ENCODE measurements at places on chromosomes 3 and 15.

GRCh38 chr3:141699897-141700296 lies 38.2 kb upstream of the RNF7 start:
- no peak for DNase-seq

GRCh38 chr3:116743062-116743461 lies 33.5 kb downstream of the TUSC7 start:
- DNase-seq: no peak

DNA sequence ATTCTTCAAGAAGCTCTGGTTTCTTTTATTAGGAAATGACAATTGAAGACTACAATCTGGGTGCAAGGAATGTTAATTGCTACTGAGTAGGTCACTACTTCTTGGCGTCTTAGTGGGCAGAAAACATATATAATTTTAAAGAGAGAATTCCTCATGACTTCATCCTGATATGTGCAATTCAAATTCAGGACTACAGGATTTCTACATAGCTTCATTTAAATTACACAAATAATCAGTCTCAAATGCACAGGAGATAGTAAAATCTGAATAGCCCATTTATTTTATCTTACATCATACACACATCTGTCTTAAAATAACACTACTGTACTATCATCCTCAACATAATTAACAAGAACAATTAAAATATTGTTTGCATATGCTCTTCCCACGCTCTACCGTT lies 52.5 kb upstream of the GPR149 start:
- DNase-seq: no peak

GRCh38 chr15:71050461-71050860 lies 64.8 kb upstream of the THSD4 start:
- no peak for DNase-seq

DNA sequence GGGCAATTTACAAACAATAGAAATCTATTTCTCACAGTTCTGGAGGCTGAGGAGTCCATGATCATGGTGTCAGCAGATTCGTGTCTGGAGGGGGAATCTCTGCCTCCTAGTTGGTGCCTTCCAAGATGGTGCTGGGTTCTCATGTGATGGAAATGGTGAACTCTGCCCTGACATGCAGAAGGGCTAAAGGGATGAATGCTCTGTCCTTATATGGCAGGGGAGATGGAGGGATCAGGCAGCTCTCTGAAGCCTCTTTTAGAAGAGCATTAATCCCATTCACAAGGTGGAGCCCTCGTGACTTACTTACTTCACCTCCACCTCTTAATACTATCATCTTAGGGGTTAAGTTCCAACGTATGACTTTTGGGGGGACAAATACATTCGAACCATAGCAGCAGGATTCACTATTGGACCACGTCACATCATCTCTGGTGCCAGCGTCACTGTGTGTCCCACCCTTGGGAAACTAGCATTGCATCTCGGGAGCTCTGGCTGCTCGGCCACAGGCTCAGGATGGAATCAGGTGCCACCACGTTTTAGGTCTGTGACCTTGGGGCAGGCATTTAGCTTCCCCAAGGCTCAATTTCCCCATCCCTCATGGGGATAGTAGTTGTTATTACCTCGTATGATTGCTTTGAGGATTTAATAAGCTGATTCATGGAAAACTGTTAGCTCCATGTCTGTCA lies 53.0 kb downstream of the SV2B start:
- DNase-seq: no peak

DNA sequence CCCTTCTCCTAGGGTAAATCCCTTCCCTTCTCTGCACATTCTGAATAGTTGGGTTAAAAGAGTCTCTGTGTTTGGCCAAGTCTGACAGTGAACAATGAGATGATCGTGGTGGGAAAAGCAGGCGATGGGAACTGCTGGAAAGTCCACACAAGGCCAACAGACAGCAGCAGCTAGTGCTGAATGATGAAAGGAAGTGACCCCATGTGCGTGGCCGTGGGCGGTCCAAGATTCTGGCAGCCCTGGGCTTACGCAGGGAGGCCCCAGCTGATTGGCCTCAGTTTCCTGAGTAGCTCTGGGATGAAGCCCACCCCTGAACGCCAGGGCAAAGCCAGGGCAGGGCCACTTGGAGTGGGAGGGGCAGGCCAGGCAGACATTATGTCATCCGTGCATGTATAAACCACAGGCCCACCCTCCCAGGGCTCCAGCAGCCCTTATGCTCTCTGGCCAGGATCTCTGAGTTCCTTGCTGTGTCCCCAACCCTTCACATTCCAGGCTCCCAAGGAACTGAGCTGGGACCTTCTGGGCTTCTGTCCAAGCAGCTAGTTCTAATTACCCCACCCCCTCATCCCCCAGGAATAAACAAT lies 57.8 kb downstream of the CDC25A start:
- DNase-seq: no peak

DNA sequence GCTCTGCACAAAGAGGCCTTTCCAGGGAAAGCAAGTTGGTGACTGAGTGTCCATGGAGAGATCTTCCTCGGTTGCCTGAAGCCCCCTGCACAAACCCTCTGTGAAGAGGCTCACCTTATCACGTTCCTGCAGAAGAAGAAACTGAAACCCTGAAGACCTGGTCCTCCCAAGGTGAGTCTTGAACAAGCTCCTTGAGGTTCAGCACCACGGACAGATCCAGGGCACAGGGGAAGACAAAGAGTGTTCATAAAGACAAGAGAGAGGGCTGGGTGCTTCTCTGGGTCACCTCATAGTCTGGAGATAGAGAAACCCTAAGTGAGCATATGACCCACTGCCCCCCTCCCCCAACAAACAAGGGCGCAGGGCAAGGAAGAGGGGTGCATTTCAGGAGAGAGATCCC lies 21.7 kb upstream of the TBC1D21 start:
- peak; percentile 63 for DNase-seq

DNA sequence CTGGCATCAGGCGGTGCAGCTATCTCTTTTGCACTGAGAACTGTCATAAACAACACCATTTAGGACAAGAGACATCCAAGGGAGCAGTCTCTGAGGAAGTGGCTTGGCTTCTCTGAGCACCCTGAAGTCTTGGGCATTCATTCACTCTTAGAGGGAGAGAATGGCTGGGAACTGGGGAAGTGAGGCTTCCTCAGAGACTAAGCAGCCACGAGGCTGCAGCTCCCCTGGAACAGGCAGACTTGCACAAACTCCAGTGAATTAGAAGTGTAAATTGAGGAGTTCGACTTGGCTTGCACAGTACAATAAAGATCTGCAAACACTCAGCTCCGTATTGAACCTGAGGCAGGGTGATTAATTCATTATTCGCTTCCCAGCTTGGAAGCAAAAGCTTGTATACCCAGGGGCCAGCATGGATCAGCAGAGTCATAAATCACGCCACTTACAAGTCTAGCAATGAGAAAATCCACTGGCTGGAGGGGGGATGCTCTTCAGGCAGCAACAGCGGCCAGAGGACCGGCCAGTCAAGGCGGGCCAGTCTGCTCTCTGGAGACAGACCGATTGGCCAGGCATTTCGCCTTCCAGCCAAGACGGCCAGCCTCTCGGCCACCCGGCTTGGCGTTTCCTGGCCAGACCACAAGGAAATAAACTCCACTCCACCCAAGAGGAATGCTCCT lies 118.8 kb upstream of the ADPGK start:
- no peak for DNase-seq

DNA sequence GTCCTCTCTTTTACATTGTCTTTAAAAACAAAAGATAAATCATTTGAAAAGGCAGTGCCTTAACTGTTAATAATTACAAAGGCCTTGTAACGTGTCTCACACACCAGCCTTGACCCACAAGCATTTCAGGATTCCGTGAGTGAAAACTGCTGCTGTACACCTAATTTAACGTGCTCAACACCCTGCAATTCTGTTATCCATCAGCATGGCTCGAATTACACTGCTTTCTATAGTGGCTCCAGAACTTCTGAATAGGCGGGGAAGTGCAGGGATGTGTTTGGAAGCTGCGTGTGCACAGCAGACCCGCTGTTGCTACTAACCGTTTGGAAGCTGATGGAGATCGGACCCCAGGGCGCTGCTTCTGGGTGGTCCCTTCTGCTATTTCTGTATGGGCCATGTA lies 9.9 kb upstream of the ETFA start:
- no peak for DNase-seq

DNA sequence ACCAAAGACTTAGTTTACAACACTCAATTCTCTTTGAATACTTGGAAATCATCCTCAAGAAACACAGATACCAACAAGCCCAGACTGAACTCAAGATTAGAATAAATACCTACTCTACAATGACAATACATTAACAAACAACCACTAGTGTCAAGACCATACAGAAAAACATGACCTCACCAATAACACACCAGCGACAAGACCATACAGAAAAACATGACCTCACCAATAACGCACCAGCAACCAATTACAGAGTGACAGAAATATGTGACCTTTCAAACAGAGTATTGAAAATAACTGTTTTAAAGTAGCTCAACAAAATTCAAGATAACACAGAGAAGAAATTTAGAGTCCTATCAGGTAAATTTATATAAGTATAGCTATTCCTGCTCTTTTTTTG lies 876.0 kb downstream of the EPHA3 start:
- DNase-seq: no peak

DNA sequence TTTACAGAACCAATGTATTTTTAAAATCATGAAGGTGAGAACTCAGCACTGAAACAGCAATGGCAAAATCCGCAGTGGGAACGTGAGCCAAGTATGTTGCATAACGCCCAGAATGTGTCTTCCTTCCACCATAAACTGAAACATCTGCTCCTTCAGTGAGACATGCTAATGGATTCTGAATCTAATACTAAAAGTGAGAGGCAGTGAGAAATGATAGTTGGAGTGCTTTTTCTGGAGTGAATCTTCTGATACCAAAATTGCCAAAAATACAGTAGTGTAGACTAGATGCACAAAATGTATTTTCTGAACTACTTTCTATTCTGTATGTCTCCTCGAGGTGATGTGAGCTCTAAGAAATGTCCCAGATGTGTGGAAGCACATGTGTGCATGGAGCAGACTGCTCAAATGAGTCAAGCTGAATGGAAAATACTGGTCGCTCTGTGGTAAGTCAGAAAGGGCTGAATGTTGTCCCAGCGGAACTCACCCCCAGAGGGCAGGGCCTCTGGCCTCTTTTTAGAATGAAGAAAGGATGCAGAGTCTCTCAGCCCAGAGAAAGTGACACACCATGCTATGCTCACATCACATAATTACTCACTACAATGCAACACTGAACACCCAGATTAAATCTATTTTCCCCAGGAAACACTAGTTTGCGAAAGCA lies 73.0 kb downstream of the ATP10A start:
- no peak for DNase-seq

GRCh38 chr15:72113347-72114031 lies 4.5 kb downstream of the MYO9A start:
- DNase-seq: no peak

DNA sequence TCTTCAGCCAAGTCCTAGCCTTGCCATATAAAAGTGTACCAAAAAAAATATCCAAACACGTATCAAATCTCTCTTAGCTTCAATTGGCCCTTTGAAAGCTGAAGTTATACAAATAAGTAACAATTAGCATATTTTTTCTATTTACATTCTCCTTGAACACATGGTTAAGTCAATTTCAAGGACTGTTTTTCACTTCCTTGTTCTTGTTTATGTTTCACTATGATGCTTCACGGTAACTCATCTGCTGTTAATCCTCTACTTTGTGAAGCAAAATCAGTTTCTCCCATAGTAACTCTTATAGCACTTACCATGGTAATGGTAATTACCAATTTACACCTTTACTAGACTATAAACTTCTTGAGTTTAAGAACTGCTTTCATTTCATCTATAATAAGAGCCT lies 10.6 kb upstream of the SPRED1 start:
- DNase-seq: no peak

GRCh38 chr3:134294302-134295280 lies 43.9 kb upstream of the RYK start:
- DNase-seq: no peak

DNA sequence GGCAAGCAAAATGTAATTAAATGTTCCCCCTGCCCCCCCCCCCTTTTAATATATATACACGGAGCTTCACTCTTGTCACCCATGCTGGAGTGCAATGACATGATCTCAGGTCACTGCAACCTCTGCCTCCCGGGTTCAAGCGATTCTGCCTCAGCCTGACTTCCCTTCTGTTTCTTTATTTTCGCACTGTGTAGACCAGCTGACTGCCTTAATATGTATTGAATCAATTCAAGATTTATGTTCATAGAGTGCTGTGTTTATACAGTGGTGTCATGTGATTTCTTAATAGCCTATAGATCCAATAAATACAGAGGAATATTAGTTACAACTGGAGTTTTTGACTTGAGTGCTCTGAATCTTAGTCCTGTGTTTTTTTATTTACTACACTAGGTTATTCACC lies 39.0 kb downstream of the SLC25A36 start:
- DNase-seq: no peak

- DNase-seq: no peak
Measured at GRCh38 chr3:12679468-12679867, 15.6 kb upstream of the RAF1 start.

GRCh38 chr15:64604319-64604718 lies 143.9 kb downstream of the ZNF609 start:
- no peak for DNase-seq

GRCh38 chr15:87977907-87978306 lies 278.6 kb downstream of the NTRK3 start:
- DNase-seq: no peak

DNA sequence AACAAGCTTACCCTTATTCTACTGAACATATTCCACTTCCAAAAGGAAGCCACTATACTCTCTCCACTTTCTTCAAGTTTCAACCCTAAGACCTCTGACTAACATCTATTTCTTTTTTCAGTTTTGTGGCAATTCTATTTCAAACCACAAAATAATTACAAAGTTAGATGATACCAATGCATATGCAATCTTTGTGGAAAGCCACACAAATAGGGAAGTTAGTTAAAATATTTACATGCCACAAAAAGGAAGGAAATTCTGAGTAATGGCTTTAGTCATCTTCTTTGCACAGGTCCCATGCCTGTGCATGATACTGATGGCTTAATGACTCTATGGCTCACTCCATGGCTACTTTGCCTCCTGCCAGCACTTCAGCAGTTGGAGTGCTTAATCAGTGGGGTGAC lies 57.0 kb upstream of the MCTP2 start:
- DNase-seq: no peak

DNA sequence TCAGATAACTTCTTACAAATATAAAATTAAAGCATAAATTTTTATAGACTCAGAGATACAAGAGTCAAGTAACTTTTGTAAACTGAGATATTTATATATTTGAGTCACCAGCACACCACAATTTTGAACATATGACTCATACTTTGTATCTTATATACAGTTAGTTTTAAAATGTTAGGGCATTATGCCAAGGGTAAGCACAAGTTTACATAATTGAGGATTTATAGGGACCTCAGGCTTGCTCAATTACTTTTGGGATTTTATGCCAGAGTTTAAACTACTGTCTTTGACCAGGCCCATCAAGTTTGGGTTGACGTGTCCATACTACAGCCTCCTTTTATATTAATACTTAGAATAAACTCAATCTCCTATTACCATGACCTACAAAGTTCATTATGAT lies 7.4 kb upstream of the FGF7 start:
- no peak for DNase-seq

DNA sequence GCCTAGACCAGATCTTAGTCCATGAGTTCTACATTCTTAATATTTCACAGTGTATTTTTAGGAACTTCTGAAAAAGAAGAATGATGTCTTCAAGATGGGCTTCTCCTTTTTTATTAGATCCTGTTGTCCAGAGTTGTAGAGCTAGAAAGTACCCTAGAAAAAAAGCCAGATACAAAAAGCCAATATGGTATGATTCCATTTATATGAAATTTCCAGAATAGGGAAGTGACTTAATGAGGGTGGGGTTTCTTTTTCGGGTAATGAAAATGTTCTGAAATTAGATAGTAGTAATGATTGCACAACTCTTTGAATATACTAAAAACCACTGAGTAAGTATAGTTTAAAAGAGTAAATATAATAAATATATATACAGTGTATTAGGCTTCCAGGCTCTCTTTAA lies 116.9 kb downstream of the NFKBIZ start:
- no peak for DNase-seq

GRCh38 chr15:40454904-40455391 lies 14.2 kb downstream of the BAHD1 start:
- no peak for DNase-seq

Data from T47D (cell line).